NCI-H748 treated with DMSO at 0.1 percent for 48 hours (cell line): ENCODE measurements at places on chromosomes 7 and 10.

GRCh38 chr10:53537508-53537907 lies 764.9 kb upstream of the MBL2 start:
- no peak for DNase-seq

DNA sequence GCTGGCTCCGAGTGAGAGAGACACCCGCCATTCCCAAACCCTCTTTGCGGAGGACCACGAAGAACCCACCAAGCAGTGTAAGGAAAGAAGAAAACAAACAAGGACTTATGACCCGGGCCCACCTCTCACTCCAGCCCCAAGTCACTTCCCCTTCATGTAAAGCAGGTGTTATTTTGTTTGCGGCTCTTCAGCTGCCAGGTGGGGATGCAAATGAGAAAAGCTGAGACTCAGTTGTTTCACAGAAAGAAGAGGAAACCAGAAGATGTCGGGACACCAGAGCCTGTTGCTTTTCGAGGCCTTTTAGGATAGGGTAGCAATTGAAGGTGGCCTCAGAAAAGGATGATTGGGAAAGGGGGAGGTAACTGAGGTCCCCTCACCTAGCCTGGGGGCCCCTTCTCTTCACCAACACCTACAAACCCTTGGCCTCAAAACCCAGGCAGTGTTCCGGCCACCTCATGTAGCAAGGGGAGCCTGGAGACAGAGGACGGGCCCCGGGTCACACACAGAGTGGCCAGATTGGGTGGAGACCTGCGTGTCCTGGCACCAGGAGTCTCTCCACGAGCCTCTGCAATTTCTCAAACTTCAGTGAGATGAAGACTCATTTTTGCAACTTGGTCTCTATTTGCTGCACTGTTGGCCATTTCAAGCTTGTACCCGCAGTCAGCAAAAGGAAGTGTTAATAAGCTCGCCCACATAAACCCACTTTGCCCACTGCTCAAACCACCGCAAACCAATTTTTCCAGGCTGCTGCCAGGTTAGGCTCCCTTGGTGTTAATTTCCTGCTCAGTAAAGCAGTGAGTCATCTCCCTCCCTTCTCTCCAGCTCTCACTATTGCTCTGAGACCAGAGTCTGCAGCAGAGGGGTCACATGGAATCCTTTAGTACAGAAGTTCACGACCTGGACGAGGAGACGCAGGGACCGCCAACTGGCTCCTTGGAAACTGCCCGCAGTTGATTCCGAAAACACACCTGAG lies 45.5 kb downstream of the AOC1 start:
- DNase-seq: no peak

- no peak for DNase-seq
These were observed 2.3 kb upstream of the DRGX start for GRCh38 chr10:49398000-49398861.

- no peak for DNase-seq
These were observed 36.0 kb downstream of the BCAP29 start for GRCh38 chr7:107615910-107616680.

DNA sequence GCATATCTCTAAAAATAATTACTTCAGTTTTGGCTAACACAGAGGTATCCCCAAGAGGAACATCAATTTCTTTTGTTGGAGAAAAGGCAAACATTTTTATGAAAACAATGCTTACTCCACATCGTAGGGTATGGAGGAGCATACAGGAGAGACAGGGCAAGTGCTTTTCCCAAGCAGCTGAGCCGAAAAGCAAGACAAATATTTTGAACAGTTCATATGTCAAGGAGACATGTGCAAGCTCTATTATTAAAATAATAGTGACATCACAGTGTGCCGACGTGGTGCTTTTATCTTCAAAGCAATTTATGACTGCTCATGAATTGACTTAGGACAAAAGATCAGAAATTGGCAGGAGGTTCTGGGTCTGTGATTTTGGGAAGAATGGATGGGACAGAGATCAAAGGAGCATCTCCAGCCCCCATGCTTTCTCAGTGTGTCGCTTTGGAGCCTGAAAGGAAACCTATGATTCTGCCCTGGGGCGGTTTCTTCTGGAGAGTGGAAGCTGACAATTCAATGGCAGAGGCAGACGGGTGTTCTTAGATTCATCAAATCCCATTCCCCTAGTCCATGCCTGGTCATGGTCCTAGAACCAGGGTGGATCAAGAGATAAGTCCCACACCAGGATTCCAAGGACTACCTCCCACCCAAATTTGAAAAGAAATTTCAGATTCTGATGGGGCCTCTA lies 97.1 kb downstream of the JCAD start:
- DNase-seq: peak; percentile 9

DNA sequence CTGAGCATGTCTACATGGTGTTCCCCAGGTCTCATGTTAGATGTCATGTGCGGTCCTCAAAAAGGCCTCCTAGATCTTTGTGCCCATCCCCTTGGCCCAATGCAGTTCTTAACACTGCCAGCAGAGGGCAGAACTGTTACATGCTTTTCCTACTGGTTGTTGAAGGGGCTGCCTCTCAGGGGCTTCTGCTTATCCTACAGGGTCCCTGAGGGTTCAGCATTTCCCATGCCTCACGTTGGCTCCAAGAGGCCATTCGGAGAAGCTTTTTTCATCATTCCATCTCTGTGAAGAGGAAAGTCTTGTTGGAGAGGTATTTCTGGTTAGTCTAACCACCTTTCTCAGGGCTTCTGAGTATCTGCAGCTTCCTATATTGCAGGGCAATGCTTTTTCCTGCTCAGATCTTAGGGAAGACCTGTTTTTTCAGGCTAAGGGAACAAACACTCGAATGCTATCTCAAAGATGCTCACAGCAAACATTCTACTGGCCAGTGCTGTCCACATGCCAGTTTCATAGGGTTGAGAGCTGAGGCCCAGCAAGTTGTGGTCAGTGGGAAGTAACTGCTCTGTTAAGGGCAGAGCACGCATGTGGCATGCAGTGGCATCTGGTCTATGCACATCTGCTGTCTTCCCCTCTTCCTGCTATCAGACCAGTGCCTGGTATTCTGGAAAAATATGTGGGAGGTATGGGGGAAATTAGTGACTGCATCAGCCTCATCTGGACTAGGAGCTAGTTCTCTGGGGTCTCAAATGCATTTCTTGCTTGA lies 31.5 kb downstream of the MBL2 start:
- DNase-seq: no peak

GRCh38 chr7:87127019-87127418 lies 25.2 kb upstream of the DMTF1 start:
- no peak for DNase-seq

DNA sequence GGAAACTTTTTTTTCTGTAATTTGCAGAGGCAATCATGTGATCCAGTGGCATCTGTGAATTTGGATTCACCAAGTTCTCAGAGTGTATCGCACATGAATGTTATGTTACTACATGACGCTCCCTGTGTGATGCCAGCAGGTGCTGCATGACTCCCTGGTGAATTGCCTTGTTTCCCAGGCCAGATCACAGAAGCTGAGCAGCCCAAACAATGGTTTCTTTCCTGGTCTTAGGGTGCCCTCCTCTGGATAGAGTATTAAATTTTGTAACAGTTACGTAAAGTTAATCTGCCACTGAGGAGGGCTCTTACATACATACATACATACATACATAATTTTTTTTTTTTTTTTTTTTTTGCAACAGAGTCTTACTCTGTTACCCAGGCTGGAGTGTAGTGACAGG lies 3.6 kb downstream of the ZSCAN21 start:
- peak; percentile 26 for DNase-seq

DNA sequence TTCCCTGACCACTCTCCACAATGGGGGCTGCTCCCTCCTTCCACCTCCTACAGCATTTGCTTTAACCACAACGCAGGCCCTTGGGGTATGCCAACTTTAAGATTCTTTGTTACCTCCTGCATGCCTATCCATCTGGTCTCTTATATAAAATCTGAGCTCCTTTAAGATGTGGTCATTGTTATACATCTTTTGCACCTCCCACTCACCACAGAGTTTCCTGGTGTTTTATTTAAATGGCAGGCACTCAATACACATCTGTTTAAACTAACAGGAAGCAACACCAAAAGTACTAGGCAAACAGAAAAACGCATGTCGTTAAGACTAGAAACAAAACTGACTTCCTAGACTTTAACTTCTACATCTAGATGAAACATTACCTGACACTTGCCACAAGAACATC lies 36.3 kb downstream of the SLC25A13 start:
- no peak for DNase-seq

DNA sequence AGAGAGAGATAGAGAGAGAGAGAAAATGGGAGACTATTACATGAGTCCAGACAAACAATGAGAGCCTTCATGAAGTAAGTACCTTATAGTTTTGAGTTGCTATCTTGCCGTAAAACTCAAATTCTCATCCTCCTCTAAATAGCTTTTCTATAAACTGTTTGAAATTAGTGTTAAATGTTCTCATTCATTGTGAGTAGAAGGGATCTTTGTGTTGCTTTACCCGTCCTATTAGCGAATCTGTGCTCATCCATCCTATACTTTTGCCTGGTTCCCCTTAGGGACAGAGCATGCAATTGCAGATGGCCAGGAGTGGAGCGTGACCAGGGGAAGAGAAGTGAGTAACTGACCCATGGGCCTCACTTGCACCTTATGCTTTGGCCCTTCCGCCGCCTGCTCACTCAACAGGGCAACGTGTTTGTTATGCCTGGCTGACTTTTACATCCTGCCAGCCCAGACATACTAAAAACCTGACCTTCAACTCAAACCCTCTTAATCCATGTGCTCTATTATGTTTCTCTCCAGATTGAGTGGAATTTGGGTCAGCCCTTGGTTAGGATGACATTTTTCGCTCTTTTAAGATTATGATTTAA lies 244.2 kb upstream of the YAE1 start:
- DNase-seq: no peak

- DNase-seq: no peak
These were observed 98.9 kb upstream of the GLCCI1 start for GRCh38 chr7:7869651-7870050.
